ENCODE measurements at places on chromosomes 1 and 21. TPM values are rescaled to one million over a fixed set of nuclear protein-coding genes. Genes with fewer than 3 reads are reported as not detected.
A peak's percentile ranks its signal among the peaks of the same experiment; 100 is the strongest.

DNA sequence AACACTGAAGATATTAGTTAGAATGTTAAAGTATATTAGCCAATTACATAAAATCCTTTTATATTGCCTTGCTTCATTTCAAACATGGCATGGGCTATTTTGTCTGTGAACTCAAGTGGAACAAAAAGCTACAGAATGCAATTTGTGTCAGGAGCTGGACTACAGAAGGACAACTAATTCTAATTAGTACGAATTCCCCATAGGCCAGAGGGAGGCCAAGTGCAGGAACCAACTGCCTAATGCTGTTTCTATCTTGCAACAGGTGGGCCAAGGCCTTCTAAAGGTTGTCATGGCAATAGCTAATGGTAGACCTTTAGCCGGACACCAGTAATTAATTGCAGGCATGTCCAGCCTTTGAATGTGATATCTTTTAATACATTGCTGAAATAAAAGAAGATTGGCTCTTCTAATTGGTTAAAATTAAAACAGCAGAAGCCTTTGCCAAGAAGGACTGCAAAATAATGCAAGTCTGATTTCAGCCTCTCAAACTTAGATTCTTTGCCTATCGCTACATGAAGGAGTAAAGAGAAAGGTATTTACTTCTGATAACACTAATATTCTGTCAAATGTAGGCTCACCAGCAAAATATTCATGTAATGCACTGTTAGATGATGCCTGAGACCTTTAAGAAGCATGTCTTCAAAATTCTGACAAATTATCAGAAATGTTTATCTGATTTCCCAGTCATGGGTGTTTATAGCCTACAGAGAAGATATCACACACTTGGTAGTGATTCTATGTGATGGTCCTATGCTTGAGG lies 232.1 kb downstream of the LMO4 start:
- DNase-seq = no peak

DNA sequence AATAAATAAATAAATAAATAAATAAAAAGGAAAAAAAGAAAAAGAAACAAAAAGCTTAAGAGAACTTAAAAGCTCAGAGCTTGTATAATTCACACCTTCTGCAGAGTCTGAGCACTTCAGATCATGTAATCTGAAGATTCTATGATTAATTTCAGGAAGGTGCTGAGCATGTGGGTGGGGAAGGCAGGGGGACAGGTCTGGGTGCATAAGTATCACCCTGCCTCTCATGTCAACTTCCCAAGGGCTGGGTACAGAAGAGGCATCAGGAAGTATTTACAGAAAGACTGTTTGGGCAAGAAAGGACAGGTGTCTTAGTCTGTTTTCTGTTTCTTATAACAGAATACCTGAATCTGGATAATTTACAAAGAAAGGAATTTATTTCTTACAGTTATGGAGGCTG lies 20.4 kb upstream of the PADI2 start:
- no peak for DNase-seq

DNA sequence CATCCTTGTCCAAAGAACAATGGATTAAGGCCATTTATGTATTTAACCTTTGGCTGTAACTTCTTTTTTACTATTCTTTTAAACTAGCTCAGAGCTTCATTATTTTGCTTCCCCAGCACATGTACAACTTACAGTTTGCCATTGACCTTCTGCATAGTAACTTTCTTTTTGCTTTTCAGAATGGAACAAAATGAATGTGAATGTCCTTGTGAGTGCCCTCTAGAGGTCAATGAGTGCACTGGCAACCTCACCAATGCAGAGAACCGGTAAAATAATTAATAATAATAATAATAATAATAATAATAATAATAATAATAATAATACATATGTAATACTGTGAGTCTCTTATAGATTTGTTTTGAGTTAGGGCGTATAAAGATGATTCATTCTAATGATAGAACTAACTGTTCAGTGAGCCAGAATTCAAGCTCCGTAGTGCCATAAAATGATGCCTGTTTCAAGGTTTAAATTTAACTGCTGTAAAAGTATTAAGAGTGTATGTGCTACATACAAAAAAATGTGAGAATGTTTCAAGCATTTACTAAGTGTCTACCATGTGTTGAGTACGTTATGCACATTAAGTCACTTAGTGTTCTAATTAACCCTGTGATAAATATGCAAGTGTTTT lies 69.0 kb upstream of the RAVER2 start:
- DNase-seq = no peak

Gene RIIAD1
- not detected for polyA plus RNA-seq

- no peak for DNase-seq
Observed at GRCh38 chr1:44405798-44406736, 1.0 kb downstream of the RNF220 start.

- no peak for DNase-seq
Observed at GRCh38 chr21:34743831-34744230, 75.0 kb downstream of the CLIC6 start.

DNA sequence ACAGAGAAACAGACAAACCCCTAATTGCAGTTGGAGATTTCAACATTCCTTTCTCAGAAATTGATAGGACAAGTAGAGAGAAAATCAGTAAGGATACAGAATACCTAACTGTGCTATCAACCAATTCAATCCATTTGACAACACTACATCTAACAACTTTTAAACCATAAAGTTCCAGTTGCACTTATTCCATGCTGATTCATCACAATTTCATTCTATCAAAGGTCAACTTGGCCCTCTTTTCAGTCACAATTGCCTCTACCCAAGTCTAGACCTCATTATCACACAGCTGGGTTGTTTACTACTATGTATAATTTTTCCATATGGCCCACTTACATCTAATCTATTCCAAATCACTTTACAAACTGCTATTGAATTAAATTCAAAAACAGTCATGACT lies 19.8 kb upstream of the DESI2 start:
- no peak for DNase-seq

DNA sequence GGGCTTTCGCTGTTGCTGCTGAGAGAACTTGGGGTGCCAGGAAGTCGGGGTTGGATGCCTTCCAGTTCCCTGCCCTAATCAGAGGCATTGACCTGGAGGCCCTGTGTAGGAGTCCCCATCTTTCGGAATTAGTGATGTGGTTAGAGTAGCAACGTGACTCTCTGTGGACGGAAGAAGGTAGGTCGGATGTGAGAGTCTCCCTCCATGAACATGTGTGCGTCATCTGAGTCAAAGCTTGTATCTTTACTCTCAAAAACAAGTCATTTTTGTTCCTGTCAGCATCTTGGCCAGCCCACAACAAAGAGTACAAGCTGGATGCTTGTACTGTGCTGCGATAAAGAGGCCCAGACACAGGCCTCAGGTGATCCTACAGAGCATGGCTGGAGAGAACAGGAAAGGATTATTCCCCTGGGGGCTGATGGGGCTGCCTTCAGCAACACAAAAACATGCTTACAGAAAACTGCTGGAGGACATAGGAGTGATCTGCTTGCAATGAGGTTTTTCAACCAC lies 31.0 kb upstream of the IL10 start:
- DNase-seq = no peak

Gene LCE2B
- polyA plus RNA-seq = not detected

GRCh38 chr1:36843906-36844610 lies 190.3 kb downstream of the GRIK3 start:
- no peak for DNase-seq

Gene FAM72C
- 1.0 TPM for polyA plus RNA-seq

GRCh38 chr1:174743654-174744561 lies 255.8 kb upstream of the CACYBP start:
- peak; percentile 33 for DNase-seq
